Naive thymus-derived CD4-positive, alpha-beta T cell (primary cell): ENCODE measurements at places on chromosomes 16 and 17.

DNA sequence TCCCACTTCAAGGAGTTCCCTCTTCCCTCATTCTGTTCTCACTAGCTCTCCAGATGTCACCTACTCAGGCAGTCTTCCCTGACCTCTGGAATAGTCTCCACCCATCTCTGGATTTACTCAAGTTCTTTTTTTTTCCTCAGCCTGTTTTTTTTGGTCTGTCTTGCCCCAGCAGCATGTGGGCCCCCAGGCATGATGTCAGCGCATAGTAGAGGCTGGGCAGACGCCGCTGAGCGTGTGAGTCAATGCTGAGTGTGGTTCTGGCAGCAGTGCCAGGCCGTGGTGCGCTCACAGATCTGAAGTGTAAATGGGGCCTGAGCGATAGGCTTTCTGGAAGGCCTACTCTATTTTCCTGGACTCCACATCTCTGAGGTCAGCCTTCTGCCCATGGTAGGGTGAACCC lies 2.7 kb upstream of the KCNJ18 start:
- DNase-seq = no peak

DNA sequence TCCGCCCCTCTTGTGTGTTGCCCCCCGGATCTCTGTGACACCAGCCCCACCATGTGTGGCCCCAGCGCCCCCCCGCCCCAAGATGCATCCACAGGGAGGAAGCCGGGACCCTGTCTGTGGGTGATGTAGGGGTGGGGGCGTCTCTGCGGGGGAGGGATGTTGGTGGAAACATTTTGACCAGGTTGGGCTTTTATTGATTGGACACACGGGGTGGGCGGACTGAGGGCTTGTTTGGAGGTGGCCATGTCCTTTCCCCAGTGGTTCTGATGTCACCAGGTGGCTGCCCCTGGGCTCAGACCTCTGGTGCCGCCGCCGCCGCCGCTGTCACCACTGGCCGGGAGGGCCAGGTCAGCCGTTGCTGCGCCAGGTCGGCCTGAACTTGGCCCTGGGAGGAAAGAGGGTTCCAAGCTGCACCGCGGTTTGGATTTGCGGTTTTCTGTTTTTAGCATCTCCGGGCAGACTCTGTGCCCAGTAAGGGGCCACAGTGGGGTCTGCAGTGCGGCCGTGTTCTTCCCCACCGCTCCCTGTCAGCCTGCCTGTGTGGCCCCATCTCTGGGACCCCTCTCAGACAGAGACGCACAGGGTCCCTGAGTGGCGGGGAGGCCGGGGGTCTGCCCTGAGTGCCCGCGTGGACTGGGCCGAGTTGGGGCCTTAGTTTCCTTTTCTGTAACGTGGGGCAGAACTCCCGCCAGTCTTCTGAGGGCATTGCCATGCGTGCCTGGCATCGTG lies 19.8 kb downstream of the GSE1 start:
- no peak for DNase-seq

DNA sequence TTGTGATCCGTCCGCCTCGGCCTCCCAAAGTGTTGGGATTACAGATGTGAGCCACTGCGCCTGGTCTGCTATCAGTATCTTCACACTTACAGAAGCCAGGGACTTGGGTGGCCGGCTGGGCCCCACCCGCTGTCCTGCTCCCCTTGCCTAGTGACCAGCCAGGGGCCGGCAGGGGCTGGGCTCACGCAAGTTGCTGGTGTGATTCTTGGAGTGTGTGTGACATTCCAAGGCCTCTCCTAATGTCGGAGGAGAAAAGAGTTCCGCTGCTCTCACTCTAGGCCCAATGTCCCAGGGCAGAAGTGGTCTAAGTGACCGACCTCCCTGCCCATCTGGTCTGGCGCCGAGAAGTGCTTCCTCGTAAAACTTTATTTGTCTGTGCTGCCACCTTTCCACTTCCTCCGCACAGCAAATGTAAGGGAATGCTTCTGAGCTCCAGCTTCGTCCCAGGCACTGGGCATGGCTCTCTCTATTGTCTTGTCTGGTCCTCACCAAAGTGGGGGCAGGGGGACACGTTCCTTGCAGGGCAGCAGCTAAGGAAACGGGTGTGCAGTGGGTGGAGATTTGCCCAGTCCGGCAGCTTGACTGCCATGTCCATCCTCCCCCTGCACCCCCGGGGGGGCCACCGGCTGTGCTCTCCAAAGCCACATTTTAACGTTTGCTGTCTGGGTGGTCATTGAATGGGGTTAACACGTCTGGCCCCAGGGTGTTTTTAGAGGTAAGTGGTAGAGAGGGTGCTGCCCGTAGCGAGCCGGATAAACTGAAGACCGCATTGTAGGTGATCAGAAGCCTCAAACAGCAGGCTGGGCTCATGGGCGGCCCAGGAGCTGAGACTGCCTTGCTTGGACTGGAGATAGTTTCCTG lies 7.8 kb upstream of the GSE1 start:
- no peak for DNase-seq

- no peak for DNase-seq
These were observed 59.9 kb upstream of the GRIN2A start for GRCh38 chr16:10242097-10242496.

GRCh38 chr17:2383628-2384167 lies 17.2 kb downstream of the MNT start:
- no peak for DNase-seq

DNA sequence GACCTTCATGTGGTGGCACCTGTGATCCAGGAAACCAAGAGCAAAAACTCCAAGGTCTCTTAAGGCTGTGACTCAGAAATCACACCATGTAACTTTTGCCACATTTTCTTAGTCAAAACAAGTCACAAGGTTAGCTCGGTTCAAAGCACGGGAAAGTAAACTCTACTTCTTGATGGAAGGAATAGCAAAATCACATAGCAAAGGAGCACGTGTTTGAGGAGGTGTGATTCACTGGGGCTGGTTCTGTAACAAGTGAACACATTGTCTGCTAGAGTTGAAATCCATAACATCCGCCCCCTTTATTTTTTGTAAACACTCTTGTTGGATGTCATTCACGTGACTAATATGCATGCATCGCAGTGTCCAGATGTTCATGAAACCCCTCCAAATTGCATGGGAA lies 415.0 kb upstream of the MAF start:
- no peak for DNase-seq

DNA sequence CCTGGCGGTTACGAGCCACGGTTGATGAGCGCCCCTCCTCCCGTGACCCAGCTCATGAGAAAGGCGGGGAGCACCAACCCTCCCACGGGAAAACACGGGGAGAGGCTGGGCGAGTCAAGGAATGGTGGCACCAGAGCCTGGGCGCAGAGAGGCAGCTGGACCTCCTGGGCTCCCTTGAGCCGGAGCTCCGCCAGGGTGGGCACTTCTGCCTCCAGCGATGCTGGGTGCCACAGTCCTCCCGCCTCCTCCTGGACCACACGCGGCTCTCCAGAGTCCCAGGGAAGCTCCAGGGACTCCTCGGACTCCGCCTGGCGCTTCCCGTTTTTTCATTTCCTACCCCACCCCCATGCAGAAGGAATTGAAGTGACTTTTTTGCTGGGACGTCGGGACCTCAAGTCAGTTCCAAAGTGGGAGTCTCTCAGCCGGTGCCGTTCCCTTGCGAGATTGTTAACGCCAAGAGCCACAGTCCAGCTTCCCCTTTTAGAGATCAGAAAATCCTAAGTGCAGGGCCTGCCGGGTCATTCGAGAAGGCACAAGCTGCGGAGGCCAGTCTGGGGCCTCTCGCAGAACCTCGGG lies 6.6 kb upstream of the CBX8 start:
- no peak for DNase-seq

DNA sequence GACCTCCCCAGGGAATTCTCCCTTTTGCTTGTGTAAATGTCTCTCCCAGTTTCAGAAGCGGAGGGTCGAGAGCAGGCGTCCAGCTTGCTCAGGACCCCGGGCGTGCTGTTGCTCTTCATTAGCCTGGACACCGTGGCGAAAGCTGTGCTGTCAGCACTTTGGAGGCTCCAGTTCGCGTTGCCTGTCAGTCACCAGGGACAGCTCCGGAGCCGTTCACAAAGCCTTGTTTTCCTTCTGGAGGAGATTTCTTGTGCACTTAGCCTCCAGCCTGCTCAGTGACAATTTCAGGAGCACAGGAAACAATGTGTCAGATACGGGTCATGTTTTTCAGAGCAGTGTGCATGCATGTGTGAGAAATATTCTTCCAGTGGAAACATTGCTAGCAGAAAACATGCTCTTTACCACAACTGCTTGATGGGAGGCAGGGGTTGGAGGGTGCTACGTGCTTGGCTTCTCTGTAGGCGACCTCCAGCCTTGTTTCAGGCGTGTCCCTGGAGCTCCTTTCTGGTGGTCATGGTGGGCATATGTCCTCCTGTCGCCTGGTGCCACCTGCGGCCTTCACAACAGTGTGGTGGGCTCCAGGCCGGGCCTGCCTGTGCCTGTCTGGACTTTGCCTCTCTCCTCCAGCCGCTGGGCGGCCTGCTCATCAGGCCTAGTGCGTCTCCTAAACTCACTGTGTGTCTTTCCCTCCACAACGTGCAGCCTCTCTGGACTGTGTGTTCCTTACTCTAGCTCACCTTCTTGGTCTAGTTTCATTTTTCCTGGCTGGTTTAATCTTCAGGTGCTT lies 29.0 kb downstream of the ZNF750 start:
- DNase-seq = no peak

DNA sequence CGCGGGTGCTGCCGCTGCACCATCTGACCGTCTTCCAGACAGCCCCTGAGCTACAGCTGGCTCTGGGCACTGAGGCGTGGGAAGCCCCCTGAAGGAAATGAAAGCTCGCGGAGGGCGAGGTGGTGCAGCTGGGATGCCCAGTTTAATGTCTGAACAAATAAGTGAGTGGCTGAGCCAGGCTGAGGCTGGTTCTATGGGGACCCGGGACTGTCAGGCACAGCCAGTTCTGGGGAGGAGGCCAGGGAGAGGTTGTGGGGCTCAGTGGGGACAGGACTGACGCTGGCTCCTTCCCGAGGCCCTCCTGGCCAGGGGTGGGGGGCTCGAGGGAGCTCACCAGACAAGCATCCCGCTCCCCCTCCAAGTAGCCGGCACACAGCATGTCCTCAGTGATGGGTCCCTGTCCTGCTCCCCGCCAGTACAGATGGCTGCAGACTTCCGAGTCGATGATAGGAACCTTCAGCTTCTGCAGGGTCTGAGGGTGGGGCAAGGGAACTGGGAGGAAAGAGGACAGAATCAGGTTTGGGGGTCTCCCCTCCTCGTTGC lies 4.4 kb downstream of the PRSS22 start:
- DNase-seq = no peak

DNA sequence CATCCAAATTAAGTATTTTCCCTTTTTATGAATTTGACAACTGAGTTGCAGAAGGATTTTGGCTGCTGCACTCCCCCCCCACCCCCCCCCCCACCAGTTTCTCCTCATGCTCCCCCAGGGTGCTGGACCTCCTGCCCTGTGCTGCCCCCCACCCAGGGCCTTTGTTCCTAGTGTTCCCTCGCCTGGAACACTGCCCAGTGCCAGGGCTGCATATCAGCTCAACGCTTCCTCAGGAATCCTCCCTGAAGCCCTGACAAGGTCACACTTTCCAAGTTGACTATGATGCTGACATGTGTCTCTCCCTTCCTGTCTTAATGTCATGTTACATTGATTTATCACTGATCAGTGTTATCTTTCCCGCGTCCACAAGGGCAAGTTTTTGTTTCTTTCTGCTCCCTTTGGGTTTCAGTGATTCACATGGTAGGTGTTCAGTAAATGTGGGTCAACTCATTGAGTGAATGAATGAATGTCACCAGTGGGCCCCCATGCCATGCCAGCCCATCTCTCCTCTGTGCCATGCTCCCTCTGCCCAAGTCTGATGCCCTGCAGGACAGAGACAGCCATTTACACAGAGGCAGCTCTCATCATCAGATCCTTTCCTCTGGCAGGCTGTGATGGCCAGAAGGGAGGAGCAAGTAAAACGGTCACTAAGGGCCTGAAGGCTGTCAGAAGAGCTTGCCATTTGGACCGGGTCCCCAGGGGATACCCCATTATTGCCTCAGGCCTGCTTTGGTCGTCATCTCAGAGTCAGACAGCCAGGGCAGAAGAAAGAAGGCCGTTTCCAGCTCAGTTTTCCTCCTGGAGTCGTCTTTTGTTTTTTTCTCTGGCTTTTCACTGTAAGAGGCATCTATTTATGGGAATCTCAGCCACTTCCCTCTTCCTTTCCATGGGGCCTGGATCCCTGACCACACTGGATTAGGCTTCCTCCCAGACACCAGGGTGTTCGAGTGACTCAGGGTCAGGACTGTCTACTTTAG lies 386.2 kb downstream of the SNX29 start:
- no peak for DNase-seq

DNA sequence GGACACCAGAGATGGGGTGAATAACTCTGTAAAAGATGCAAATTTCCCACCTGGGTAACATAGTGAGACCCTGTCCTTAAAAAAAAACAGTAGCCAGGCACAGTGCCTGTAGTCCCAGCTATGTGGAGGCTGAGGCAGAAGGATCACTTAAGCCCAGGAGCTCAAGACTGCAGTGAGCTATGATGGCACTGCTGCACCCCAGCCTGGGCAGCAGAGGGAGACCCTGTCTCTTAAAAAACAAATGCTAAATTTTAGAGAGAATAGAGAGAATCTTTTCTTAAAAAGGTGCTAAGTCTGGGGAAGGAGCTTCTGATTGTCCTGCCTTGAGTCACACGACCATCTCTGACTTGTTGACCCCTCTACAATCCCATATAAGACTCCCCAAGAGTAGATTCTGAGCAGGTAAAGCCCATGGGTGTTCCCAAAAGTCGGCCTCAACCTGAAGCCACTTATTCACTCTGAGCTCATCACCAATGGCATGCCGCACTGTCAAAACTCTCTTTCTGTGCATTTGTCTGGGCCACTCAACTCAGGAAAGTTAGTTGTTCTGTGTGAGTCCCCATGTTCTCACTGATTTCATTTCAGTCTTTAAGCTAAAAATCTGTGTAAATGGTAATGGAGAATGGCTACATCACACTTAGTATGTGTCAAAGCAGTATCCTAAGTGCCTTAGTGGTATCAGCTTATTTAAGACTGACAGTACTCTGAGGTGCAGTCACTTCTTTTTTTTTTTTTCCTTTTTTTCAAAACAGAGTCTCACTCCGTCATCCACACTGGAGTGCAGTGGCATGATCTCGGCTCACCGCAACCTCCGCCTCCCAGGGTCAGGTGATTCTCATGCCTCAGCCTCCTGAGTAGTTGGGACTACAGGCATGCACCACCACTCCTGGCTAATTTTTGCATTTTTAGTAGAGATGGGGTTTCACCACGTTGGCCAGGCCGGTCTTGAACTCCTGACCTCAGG lies 41.6 kb downstream of the PRKCB start:
- DNase-seq = peak; percentile 33

DNA sequence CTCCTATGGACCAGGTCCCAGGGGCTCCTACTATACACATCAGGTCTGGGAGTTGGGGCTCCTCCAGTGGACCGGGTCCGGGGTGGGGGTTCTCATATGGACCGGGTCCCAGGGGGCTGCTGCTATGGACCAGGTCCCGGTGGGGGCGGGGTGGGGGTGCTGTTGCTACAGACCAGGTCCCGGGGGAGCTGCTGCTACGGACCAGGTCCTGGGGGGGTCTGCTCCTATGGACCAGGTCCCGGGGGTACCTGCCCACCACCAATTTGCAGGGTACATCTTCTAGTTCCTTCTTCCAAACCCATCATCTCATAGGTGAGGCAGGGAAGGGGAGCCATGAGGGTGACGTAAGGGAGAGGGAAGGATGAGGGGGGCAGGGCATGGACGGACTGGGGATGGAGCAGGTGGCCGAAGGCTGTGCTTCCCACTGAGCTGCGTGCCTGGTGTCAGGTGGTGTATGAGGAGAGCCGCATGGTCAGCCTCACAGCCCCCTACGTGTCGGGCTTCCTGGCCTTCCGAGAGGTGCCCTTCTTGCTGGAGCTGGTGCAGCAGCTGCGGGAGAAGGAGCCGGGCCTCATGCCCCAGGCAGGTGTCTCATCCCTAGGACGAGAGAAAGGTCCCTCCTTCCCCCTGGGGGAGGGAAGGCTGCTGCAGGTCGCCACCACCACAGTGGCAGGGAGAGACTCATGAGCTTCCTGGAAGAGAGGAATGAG lies 6.6 kb downstream of the ENDOV start:
- DNase-seq = no peak
